ENCODE measurements at places on chromosomes 2 and 18. TPM values are rescaled to one million over a fixed set of nuclear protein-coding genes. Genes with fewer than 3 reads are reported as not detected.

DNA sequence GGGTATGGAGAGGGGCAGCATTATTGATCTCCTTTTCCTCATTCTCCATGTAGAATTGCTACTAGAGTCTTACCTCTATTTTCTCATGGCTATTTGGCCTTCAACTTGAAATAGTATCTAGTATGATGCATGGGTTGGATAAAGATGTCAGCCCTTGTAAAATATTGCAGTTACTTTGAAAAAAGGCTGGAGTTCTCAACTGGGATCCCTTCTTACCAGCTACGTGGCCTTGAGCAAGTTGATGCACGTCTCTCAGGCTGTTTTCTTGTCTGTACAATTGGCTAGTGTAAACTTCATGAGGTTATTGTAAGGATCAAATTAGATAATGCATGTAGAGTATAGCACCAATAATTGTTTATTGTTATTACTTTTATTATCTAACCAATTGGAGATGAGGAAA is 50.2 kb downstream of the SEMA4F start:
- no peak for DNase-seq

DNA sequence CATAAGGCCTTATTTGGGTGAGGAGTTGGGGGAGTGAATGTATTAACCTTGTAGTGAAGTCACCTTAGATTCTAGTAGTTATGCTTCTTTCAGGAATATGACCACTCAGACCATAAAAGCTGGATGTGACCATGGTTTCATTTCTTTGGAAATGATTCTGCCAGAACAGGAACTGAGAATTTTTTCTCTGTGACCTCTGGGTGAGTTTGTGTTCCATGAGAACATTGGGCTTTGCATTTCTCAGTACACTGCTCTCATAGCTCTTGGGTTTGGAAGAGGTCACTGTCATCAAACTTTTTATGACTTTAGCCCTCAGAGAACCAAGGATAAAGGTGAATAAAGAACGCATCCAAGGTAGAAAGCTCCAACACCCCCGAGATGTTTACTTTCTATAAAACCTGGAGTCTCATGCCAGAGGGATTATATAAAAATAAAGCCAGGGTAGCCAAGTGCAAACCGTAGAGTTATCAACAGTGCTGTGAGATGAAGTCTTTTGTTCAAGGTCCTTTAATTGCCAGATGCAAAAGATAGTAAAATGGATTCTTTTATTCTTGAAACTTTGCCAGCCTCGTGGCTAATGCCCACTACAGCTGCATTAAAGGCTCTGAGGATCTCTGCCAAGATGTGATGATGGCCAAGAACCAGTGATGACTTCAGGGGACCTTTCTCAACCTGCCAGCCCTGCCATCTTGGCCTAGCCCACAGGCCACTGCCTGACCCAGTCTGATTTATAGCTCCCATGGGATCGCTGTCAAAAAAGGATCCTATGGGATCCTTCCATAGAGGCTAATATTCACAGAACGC is 27.8 kb upstream of the MAT2A start:
- DNase-seq, result peak; percentile 54

DNA sequence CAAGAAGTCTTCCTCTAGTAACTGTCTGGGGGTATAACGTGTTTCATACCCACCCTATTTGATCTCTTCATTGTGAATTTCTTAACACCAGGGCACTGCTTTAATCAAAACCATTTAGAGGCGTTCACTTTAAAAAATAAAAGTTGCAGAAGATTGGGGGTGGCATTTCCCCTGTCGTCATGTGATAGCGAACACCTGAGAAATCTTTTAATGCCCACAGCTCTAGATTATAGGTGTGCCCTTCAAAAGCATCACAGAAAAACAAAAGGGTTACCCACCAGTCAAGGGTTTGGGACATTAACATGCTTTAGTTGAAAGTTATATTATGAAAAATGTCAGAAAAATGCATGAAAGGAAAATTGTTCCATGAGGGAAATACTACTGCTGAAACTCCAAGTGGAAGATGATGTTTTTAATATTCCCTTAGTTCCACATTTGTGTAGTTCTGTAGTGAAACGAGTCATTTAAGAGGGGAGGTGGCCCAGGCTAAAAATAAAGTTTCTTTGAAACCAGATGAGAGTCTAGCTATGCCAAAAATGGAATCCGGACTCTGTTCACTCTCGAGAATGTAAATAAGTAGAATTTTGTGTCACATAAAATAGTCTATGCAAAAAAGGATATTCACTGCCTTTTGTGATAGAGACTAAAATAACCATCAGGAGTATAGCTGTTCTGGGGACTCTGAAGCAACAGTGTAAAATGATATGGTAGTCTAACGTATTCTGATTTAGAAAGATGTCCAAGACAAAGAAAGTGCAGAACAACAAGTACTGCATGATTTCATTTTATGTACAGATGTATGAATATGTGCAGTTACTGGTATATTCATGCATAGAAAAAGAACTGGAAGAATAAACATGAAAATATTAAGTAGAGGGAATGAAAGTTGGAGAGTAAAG is 95.3 kb downstream of the TMEM247 start:
- no peak for DNase-seq

GRCh38 chr2:241073166-241074064 is 28.7 kb downstream of the MTERF4 start:
- peak; percentile 61 for DNase-seq

- no peak for DNase-seq
These were observed 61.1 kb downstream of the VWC2L start for GRCh38 chr2:214471990-214472389.

DNA sequence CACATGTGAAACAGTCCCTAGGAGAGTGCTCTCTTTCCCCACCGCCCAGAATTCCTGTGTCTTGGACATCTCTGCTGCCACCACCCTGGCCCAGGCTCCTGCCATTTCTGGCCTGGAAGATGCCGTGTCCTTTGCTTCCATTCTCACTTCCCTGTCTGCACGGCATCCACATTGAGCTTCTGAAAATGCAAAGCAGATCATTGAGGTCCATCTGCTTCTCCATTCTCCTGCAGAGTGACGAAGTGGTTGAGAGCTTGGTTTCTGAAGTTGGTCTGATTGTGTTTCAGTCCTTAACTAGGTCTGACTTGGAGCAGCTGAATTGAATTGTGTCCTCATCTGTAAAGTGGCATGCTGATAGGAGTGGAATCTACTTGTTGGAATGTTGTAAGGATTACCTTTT is 98.7 kb upstream of the MGAT5 start:
- no peak for DNase-seq

IL18R1 gene
- total RNA-seq, result 4.7 TPM

DNA sequence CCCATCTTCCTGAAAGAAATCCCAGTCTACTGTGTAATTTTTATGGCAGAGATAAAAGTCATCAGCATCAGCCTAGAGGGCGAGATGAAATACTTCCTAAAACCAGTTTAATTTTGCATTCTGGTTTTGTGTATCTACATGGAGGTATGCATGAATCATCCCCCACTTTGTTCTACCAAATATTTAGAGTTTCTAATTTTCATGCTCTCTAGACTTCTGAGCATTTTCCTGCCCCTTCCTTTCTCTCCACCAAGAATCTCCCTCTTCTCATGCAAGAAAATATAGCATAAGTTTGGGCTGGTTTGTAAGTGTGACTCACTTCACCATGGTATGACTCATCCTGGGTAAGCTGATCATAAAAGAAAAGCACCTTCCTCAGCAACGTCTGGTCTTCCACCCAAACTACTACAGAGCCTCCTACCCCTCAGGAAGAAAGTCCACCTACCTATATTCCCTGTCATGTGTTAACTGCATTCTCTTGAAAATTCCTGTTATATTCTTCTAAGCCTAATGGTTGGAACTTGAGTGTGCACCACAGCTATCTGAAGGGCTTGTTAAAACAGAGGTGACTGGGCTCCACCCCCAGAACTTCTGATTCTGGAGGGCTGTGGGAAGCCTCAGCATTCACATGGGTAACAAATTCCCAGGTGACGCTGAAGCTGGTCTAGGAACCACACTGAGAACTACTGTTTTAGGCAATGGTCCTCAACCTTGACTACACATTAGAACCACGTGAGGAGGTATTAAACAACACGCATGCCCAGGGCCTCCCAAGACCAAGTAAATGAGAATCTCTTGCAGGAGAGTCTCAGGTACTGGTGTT is 37.4 kb upstream of the RAPGEF4 start:
- peak; percentile 84 for DNase-seq

GRCh38 chr18:76507830-76508385 is 12.9 kb upstream of the ZNF516 start:
- no peak for DNase-seq

DNA sequence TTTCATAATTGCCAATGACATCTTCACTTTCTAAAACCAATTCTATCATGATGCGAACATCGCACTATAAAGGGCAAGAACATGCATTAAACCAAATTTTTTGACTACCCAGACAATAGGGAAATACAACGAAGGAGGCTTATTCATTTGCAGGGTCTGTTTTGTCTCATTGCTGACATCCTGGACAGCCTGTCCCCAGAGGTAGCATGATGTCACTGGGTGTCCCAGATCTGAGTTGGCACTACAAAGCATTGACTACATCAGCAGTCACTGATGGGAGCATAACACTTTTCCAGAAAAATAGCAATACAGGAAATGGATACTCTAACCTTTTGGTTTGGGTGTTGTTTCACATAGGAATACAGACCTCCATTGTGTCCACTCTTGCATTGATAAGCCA is 180.3 kb downstream of the TMEM182 start:
- DNase-seq, result no peak

GALR1 gene
- not detected for total RNA-seq

GRCh38 chr2:109266998-109267854 is 138.2 kb downstream of the SH3RF3 start:
- DNase-seq, result no peak

SERPINB11 gene
- total RNA-seq, result not detected

DNA sequence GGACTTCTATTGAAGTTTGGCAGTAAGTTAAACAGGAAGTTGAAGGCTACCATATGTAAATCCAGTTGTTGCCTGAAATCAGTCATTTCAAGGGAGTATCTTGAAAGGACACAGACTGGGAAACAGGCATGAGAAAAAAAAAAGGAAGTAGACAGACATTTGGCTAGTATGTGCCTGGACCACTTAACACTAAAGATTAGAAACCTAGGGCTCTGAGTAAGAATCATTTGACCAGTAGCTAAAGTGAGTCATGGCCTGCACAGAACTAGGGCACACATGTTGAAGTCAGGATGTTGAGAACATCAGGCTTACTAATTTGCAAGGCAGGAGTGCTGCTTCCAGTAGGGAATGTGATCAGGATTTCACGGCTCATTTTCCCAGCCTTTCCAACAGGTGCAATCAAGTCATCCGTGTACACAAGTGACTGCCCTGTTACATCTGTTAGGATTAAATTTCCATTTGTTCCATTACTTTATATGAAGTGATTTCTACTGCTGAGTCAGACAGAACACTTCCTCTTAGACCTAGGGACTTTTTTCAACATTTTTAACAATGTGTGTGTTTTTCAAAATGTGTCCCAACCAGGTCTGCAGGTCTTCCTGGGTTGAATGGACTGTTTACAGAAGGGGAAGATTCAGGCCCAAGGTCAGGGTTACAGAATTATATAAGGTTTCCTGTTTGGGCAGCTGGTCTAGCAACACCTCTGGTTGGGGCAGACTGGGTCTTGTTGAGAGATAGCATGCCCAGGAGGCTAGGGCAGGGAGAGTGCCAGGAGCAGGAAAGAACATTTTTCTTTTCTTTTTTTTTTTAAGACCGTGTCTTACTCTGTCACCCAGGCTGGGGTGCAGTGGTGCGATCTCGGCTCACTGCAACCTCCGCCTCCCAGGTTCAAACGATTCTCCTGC is 145.6 kb downstream of the TGIF1 start:
- peak; percentile 82 for DNase-seq

GRCh38 chr2:46689993-46690392 is 210.6 kb downstream of the TMEM247 start:
- peak; percentile 39 for DNase-seq

GRCh38 chr18:3016585-3017297 is 3.8 kb upstream of the LPIN2 start:
- peak; percentile 85 for DNase-seq

CABLES1 gene
- total RNA-seq, result 16.8 TPM

ANKRD30BL gene
- total RNA-seq, result 0.29 TPM

DNA sequence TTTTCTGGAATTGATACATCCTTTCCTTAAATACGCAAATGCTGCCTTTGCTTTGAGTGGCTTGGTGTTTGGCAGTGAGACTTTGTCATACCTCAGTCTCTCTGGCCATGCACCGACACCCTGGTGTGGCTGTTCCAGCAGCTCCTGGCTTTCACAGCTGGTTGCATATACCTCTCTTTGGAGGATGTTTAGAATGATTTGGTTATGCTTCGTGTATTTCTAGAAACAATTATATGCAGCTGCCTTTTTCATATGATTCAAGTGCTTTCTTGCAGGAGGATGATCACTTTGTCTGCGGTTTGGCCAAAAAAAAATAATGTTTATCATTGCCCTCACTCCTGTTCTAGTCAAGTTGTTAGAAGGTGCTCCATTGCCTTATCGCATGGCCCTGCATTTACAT is 95.0 kb upstream of the EML6 start:
- DNase-seq, result peak; percentile 71

- DNase-seq, result no peak
These were observed 230.4 kb downstream of the KLHL29 start for GRCh38 chr2:23615216-23616020.

- no peak for DNase-seq
These were observed 16.0 kb downstream of the LRRTM1 start for GRCh38 chr2:80288576-80288975.

DNA sequence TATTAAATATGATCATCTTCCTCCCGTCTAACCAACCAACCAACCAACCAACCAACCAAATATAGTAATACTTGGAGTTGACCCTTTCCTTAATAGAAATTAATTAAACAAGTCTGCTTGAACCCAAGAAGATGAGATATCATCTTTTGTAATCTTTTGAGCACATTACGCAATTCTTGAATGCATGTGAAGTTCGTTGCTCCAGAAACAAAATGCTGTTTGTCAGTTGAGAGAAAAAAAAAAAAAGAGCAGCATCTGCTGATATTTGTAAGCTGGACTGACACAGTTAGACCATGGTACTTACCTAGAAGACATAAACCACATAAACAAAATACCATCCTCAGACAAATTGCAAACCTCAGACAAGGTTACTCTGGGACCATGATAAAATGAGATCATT is 9.2 kb upstream of the SERPINB2 start:
- DNase-seq, result no peak

CAMKMT gene
- 7.4 TPM for total RNA-seq

ALPG gene
- total RNA-seq, result not detected

TBR1 gene
- not detected for total RNA-seq

GRCh38 chr18:78136986-78137385 is 842.6 kb upstream of the SALL3 start:
- DNase-seq, result no peak

DNA sequence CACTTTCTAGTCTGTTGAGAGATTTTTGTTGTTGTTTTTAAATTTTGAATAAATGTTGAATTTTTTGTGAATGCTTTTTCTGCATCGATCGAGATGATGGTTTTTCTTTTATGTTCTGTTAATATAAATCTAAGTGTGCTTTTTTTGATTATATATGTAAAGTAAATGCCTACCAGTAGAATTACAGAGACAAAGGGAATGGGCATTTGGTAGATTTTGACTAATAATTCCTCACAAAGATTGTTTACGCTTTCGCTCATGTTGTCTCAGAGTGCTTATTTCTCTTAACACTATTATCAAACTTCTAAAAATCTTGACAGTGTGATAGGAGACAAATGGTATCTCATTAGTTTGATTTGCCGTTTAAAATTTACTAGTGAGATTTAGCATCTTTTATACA is 3.7 kb downstream of the MYO3B start:
- DNase-seq, result no peak

All from osteoblast (primary cell).